T-helper 2 cell (primary cell): ENCODE measurements at places on chromosomes 5 and 9.

DNA sequence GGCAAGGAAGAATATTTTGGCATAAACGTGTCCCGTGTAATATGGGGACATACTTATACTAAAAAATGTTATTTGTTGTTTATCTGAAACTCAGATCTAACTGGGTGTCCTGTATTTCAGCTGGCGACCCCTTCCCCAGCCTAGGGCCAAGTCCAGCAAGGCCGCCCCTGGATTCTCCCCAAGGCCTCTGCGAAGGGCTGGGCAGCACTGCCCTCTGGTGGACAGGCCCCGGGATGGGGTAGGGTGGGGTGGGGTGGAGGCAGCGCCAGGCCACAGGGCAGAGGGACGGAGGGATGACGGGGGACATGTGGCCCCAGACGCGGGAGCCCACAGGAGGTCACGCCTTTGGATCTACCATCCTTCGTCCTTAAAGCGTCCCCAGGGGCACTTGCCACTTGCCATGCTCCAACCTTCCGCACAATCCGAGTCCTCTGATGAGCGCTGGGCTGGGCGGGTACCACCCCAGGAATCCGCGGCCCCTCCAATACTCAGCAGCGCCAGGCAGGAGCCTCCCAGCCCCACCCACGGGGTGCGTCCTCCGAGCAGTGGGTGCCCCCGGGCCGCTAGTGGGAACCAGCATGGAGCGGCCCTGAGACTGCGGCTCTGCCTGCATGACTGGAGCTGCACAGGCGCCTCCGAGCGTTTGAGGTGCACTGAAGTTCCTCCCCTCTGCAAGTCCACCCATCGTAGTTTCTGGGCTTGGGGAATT, 7.1 kb upstream of the AGPAT2 start:
- no peak for DNase-seq

DNA sequence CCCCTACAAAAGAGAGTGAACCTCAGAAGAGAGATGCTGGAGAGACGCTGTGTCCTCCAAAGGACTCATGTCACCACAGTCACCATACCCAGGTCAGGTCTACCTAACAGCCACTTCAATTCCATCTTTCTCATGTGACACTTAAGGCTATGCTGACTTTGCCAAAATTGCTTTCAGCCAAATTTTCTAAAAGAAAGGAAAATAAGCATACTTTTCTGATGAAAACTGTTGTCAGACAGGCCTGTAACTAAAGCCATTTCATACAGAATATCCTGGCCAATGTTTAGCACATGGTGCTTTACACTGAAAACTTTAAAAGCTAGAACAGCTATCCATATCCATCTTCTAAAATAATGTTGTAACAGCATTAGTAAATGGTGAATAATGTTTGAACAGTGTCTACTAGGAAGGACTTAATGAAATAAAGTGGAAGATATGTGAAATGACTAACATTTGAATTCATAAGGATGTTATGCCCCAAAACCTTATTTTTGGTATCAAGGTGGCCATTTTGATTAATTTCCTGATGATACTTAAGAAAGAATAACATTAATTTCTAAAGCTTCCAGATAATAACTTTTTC, 97.2 kb downstream of the NFIB start:
- DNase-seq = no peak

DNA sequence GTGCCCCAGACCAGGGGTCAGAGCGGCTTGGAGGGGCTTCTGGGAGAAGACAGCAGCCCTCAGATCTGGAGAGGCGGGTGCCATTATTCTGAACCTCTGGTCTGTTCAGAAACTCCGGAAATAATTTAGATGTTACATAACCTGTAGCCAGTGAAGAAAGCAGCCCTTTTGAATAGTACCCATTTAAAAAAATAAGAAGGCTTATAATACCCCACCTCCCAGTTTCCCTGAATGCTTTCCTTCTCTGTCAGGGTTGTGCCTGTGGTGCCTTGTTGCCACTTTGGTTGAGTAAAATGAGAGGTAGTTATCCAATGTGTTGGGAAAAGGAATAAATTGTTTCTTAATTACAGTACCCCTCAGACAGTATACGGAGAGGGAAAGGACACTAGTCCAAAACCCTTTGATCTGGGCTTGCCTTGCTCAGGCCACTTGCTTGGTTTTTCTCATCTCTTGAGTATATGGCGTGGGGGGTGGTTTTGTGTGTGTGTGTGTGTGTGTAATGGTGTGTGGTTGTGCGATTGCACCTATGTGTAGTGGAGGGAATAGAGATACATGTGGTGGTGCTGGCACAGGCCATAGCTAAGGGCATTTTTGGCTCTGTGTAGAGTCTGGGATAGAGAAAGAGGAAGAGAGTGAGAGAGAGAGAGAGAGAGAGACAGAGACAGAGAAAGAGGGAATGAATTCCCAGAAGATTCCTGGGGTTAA, 59.1 kb upstream of the TLR4 start:
- no peak for DNase-seq

GRCh38 chr5:118988866-118989180, 476 bp upstream of the DTWD2 start:
- DNase-seq = no peak

- no peak for DNase-seq
These were observed 181.2 kb downstream of the CCDC192 start for GRCh38 chr5:127884416-127884815.

- DNase-seq = no peak
These were observed 31.4 kb downstream of the GNAQ start for GRCh38 chr9:78000221-78000620.
